IgD-negative memory B cell (primary cell): ENCODE measurements at places on chromosomes 16 and 17. TPM values are rescaled to one million over a fixed set of nuclear protein-coding genes. Genes with fewer than 3 reads are reported as not detected.

The CPNE7 gene
- polyA plus RNA-seq: not detected

The ZNF19 gene
- polyA plus RNA-seq: 2.5 TPM

The UTS2R gene
- polyA plus RNA-seq: not detected

The KCNH6 gene
- polyA plus RNA-seq: not detected

The SEZ6L2 gene
- not detected for polyA plus RNA-seq

The CLEC18A gene
- not detected for polyA plus RNA-seq

The HOXB8 gene
- not detected for polyA plus RNA-seq

The TMC8 gene
- polyA plus RNA-seq: 97.5 TPM

The TMEM235 gene
- not detected for polyA plus RNA-seq

The HES7 gene
- not detected for polyA plus RNA-seq

The TMC5 gene
- not detected for polyA plus RNA-seq

The ABCA8 gene
- not detected for polyA plus RNA-seq

The TLCD3A gene
- polyA plus RNA-seq: 0.65 TPM

The VPS25 gene
- 45.6 TPM for polyA plus RNA-seq

The ST6GALNAC2 gene
- 0.68 TPM for polyA plus RNA-seq

The MSLN gene
- polyA plus RNA-seq: not detected

The TEKT1 gene
- not detected for polyA plus RNA-seq

The KRTAP1-5 gene
- not detected for polyA plus RNA-seq

The HOXB1 gene
- polyA plus RNA-seq: not detected

The VAT1L gene
- polyA plus RNA-seq: not detected

The SYNGR3 gene
- 4.9 TPM for polyA plus RNA-seq

The PRSS27 gene
- polyA plus RNA-seq: not detected

The NR1D1 gene
- 3.6 TPM for polyA plus RNA-seq

The KRT17 gene
- polyA plus RNA-seq: not detected

The PRSS53 gene
- 0.83 TPM for polyA plus RNA-seq

The AOC2 gene
- polyA plus RNA-seq: not detected

The IFT20 gene
- polyA plus RNA-seq: 36.8 TPM

The C17orf113 gene
- 0.48 TPM for polyA plus RNA-seq

The OR4D1 gene
- polyA plus RNA-seq: 0.11 TPM

The ZNF267 gene
- 18.1 TPM for polyA plus RNA-seq

The CLEC18B gene
- polyA plus RNA-seq: not detected

The OR3A2 gene
- 1.7 TPM for polyA plus RNA-seq
